PC-9 (cell line): ENCODE measurements at places on chromosomes 4 and X. TPM values are rescaled to one million over a fixed set of nuclear protein-coding genes. Genes with fewer than 3 reads are reported as not detected.
A peak's percentile ranks its signal among the peaks of the same experiment; 100 is the strongest.

DNA sequence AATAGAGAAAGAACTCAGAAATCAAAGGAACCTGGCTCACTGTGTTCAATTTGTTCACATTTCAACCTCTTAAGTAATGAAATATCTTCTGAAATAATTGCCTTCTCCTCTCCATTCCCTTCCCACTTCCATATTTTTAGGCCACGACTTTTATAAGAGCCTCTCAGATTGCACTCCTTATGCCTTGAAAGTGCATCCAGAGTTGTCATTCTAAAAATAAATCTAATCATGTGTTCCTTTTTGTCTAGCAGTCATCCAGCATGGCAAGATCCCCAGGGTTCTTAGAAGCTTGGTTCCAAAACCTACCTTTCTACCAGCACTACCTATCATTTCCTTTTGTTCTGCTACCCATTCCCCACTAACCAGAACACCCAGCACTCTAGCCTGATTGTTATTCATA is 42.4 kb upstream of the RPA4 start:
- DNase-seq, result no peak

DNA sequence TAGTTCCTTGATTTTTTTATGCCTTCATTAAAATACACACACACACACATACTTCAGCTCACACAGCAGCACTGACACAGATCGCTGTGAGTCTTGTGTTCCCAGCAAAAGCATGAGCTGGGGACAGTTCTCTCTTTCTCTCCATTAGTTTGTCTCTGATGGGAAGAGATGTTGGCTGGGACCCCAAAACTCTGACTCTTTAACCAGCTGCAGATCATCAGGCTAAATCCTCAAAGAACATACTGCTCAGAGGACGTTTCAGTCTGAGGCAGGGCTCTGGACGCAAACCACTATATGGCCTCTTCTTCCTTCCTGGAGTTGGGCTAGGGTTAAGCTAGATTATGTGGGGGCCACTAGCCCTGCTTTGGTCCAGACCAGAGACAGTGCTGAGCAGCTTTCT is 109.6 kb downstream of the NHSL2 start:
- no peak for DNase-seq

EREG gene
- total RNA-seq, result 0.46 and 0.58 TPM in 2 replicates

CENPI gene
- 18.0 and 26.1 TPM in 2 replicates for total RNA-seq

GABRB1 gene
- total RNA-seq, result not detected in 2 replicates

- no peak for DNase-seq
Observed at GRCh38 chr4:126051689-126052424, 737.1 kb downstream of the FAT4 start.

GRCh38 chrX:138858951-138859350 is 147.4 kb upstream of the FGF13 start:
- DNase-seq, result no peak

DNA sequence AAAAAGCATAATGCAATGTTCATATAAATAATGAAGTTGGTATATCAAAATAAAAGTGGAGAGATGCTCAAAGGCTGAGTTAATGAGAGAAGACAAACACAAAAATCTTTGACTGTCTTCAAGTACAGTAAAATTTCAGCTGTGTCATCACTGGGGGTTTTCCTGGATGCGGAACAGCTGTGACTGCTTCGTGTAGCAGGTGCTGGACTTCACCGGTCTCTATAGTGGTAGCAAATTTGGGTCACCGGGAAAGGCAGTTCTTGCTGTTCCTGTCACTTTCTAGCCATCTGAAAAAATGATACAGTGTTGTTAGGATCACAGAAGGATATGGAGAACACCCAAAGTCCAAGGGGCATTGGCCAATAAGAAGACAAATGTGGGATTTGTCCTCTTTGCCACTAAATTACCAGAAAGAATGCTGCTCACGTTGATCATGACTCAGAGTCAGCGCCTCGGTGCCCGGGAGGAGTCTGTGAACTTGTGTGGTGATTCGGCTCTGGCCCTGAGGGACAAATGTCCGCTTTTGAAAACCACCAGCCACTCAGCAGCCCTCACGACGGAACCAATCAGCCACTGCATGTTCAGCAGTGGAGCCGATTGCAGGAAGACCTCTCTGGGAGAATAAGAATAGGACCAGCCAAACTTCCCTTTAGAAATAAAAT is 230.1 kb upstream of the FAT1 start:
- no peak for DNase-seq

NAT8L gene
- 2.1 and 4.1 TPM in 2 replicates for total RNA-seq

STK32B gene
- total RNA-seq, result not detected in 2 replicates

DKK2 gene
- total RNA-seq, result not detected in 2 replicates

DNA sequence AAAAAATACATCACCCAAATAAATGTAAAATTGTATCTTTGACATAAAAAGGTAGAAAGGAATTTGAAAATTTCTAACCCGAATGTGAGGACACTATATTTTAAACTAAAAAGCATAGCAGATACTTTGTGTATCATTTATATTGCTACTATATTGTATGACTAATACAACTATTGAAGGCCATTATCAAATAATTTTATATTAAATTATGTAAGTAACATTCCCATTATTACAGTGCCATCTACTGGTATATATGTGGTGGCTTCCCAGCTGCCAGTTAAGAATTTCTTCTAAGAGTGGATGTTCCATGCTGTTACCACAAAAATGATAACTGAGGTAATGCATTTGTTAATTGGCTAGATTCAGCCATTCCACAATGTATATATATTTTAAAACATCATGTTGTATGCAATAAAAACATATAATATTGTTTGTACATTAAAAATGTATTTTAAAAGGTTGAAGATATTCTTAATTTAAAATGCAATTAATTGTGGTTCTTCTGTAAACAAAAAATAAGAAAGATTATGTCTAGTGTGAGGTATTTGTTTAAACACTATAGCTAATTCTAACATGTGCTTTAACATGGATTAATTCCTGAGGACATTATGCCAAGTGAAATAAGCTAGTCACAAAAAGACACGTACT is 65.3 kb downstream of the EGF start:
- peak; percentile 49 for DNase-seq

GRCh38 chr4:8359193-8359592 is 81.3 kb downstream of the ACOX3 start:
- no peak for DNase-seq

STPG2 gene
- 0.35 TPM in 1 of 2 replicates, not detected in the other for total RNA-seq

GRCh38 chr4:61934198-61934597 is 734.1 kb downstream of the ADGRL3 start:
- no peak for DNase-seq

RPS6KA6 gene
- total RNA-seq, result 5.7 and 6.5 TPM in 2 replicates

RIBC1 gene
- total RNA-seq, result 2.2 and 4.5 TPM in 2 replicates

- no peak for DNase-seq
Observed at GRCh38 chr4:109629775-109630174, 69.7 kb downstream of the MCUB start.

CORIN gene
- not detected in 2 replicates for total RNA-seq

- DNase-seq, result no peak
Observed at GRCh38 chrX:44569122-44569521, 26.5 kb upstream of the FUNDC1 start.

DNA sequence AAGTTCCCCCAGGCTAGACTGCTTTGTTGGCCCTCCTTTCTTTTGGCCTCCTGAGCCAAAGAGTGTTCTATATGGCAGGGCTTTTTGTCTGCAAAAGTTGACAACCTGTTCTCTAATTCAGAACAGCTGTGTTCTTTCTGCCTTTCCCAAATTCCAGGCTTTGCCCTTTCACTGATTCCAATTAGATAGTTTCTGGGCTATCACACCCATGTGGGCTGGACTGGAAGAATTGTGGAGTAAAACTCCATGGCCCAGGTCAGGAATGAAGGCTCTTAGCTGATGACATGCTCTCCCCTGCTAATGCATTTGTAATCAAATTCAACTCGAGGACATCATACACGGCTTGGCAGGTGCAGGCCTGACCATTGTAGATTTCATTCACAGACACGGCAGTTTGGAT is 19.4 kb downstream of the BMP3 start:
- no peak for DNase-seq

- DNase-seq, result no peak
Observed at GRCh38 chr4:152200511-152201333, 335.2 kb downstream of the FBXW7 start.

PAGE4 gene
- not detected in 2 replicates for total RNA-seq

DNA sequence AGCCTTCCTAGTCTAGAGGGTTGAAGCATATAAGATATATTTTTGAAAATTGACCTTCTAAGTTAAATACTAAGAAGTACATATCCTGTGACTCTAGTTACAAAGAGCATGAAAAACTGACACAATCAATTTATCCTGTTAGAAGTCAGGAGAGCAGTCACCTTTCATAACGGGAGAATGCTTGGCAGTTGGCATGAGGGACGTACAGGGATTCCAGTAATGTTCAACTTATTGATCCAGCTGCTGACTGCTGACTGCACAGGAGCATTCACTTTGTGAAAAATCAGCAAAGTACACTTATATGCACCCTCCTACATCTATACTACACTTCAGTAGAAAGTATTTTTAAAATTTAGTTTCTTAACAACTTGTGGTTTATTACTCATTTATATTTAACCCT is 4.2 kb downstream of the ADAMTS3 start:
- no peak for DNase-seq

DNA sequence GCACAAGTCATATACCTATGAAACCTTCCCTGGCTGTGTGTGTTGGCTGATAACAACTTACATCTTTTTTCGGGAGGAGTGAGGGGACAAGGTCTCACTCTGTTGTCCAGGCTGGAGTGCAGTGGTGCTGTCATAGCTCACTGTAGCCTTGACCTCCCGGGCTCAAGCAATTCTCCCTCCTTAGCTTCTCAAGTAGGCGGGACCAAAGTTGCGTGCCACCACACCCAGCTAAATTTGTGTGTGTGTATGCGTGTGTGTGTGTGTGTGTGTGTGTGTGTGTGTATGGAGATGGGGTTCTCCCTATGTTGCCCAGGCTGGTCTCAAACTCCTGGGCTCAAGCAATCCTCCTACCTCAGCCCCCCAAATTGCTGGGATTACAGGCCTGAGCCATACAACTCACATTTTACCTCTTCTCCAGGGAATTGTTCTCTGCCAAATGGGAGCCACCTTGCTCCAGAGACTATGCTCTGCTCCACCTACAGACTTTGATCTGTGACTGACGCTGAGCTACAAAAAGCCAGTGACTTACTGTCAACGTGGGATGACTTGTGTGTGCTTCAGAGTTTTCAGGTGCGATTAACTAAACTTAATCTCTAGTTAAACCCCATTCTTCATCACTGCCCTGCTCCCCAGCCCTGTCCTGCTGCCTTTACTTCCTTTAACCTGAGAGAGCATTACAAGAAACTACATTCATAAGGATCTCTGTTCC is 2.0 kb upstream of the BEX4 start:
- DNase-seq, result no peak

DNA sequence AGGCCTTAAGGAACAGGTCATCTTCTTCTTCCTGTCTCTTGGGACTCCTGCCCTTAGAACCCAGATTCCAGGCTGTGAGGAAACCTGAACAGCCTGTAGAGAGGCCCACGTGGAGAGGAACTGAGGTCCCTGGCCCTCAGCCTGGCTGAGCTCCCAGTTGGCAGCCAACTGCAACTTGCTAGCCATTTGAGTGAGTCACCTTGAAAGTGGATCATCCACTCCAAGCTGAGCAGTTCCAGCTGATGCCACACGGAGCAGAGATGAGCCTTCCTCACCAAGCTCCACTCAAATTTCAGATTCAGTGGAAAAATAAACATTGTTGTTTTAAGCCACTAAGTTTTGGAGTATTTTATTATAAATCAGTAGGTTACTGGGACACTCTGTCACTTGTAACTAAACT is 392.5 kb downstream of the BCOR start:
- no peak for DNase-seq

- DNase-seq, result no peak
Observed at GRCh38 chrX:71533516-71533850, 579 bp downstream of the OGT start.

PDZD4 gene
- 0.17 and 0.25 TPM in 2 replicates for total RNA-seq

DNA sequence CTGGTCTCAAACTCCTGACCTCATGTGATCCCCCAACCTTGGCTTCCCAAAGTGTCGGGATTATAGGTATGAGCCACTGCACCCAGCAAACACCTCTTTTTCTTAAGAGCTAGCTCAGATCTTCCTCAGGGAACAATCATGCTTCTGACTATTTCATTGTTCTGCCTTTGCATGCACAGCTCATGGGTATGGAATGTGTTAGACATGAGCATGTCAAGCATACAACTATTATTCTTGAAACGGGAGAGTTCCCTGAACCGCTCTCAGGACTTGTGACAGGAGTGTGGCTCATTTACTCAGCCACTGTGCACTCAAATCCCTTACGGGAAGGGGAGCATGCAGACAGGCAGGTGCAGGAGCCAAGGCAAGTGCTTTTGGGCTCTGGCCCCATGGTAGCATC is 231.7 kb upstream of the TAPT1 start:
- DNase-seq, result no peak

- DNase-seq, result no peak
Observed at GRCh38 chr4:5139141-5139540, 87.9 kb downstream of the STK32B start.

ARR3 gene
- total RNA-seq, result not detected in 2 replicates

DMP1 gene
- total RNA-seq, result not detected in 2 replicates

GRCh38 chr4:13036841-13037240 is 447.3 kb downstream of the RAB28 start:
- no peak for DNase-seq

SOX3 gene
- total RNA-seq, result not detected in 2 replicates

GRCh38 chr4:147096667-147097604 is 151.3 kb upstream of the TTC29 start:
- DNase-seq, result peak; percentile 36
